NCI-H187 treated with DMSO at 0.1 percent for 48 hours (cell line): ENCODE measurements at places on chromosomes 7 and 10.

GRCh38 chr7:106870983-106871410, 5.9 kb downstream of the PIK3CG start:
- DNase-seq: no peak

DNA sequence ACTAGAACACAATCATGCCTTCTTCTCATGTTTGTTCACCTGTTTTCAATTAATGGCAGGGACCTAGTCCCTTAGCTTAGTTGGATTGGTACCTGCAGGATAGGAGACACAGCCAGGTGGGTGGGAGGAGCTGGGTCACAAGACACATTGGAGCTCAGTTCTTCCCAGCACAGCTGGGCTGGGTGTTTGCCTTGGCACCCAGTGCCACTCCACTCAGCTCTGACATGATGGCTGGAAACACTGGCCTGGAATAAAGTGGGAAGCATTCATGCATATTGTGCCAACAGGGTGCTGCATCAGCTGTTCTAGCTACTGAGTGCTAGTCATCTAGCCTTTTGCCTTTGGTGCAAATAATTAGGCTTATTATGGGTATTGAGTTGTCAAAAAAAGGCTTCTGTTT, 226.1 kb downstream of the PTEN start:
- no peak for DNase-seq

GRCh38 chr7:100010901-100011300, 4.5 kb upstream of the ZKSCAN1 start:
- no peak for DNase-seq

- no peak for DNase-seq
Measured at GRCh38 chr10:35640474-35640873, 1.6 kb downstream of the FZD8 start.

DNA sequence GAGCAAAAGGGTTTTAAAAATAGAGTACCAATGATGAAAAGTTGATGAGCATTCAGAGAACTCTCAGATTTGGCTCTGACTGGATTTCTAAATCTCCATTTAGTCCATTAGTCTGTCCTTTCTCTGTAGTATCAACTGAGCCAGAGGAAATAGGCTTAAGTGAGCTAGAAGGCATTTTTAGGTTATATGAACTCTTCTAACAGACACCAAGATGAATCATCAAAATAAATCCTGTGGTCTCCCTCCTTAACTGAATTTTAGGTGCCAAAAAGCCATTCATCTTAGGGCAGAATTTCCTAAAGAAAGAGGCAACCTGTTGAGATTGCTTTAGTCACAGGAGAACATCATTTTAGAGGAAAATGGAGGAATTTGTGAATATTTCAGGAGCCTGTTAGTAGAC, 305.1 kb downstream of the AUTS2 start:
- DNase-seq: no peak

DNA sequence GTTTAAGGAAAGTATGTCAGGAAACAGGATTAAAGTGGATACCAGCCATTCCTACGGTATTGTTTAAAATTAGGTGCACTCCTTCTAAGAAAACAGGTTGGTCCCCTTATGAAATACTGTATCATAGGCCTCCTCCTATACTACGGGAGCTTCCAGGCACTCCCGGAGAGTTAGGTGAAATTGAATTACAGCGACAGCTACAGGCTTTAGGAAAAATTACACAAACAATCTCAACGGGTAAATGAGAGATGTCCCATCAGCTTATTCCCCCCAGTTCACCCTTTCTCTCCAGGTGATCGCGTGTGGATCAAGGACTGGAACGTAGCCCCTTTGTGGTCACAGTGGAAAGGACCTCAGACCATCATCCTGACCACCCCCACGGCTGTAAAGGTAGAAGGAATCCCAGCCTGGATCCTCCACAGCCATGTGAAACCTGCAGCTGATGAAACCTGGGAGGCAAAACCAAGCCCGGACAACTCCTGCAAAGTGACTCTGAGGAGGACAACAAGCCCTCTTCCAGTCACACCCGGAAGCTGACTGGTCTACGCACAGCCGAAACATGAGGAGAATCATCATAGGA, 25.1 kb upstream of the GHITM start:
- no peak for DNase-seq

- no peak for DNase-seq
Measured at GRCh38 chr10:79404231-79404609, 41.2 kb downstream of the ZCCHC24 start.

DNA sequence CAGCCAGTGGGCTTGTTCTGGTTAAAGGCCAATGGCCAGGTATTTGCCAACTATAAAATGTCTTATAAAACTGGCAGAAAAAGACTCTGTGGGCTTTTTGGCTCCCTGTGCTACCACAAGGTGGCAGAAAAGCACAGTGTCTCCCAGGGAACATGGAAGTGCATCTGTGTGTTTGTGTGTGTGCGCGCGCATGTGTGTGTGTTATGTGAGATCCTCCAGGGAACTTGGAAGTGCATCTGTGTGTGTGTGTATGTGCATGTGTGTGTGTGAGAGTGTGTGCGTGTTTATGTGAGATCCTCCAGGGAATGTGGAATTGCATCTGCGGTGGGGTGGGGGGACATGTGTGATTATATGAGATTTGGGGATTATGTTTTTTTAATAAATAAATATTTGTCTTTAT, 30.2 kb upstream of the ABI1 start:
- DNase-seq: no peak

- no peak for DNase-seq
Measured at GRCh38 chr7:38317515-38317914, 44.1 kb upstream of the TARP start.

DNA sequence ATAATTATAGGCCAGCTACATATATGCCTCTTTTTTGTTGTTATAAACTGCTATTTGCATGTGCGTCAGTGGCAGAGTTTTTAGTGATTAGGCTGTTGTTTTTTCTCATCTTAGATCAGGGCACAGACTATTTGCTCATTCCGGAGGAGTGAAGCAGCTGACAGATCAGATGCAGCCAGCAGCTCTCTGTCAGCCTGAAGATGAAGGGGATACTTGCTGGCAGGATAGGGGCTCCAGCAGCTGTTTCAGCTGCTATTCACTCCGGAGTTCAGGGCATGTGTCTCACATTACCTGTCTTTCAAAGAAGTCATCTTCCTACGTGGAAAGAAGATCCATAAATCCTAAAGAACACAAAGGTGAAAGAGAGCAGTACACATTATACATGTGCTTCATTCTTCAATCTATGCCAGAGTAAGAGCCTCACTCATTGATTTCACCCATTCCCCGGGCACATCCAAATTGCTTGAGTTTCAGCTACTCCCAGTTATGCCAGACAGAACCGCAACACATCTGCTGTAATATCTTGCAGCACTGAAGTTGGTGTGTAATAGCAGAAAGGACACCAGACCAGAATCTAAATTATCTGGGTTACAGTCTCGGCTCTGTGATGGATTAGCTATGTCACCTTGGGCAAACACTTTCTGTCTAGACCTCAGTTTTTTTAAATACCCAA, 182.8 kb upstream of the CHRM2 start:
- DNase-seq: no peak

- DNase-seq: no peak
Measured at GRCh38 chr7:148403466-148403993, 187.0 kb upstream of the C7orf33 start.

DNA sequence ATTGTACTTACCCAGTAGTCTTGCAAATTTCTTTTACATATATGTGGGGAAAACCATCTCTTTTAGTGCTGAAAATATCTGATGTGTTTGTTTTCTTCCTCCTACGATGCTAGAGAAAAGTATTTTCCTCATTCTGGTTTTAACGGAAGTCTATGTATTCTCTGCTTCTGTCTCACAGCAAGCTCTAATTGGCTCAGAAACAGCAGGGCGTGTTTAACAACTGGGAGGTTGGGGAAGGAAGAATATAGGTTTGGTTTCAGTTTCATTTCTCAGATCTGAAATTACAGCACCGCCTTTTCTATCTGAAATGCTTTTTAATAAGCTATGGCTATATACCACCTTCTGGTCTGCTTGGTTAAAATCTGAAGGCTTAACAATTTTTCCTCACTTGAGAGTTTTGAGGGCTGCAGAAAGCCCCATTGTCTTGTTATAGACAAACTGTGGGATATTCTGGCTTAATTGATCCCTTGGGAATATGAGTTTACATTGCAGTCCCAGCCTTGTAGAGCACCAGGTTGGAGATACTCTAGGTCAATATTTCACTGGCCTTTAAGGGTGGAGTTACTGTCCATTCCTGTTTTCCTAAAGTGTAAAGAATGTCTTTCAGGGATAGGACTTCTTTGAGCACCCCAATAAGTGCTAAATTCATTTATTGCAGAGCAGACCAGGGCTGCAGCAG, at the start of gene SAMD9:
Gene SAMD9, minus strand, starts transcription at position 128 of the 679 bp plus-strand sequence. CDS start 11,882 bp downstream, outside the sequence.
- peak; percentile 71 for DNase-seq

- DNase-seq: no peak
Measured at GRCh38 chr7:135374736-135375135, 135.2 kb downstream of the CNOT4 start.

GRCh38 chr10:6221971-6222751, 19.4 kb downstream of the PFKFB3 start:
- DNase-seq: no peak

GRCh38 chr7:102287981-102288278, 1.3 kb downstream of the SH2B2 start:
- DNase-seq: no peak

DNA sequence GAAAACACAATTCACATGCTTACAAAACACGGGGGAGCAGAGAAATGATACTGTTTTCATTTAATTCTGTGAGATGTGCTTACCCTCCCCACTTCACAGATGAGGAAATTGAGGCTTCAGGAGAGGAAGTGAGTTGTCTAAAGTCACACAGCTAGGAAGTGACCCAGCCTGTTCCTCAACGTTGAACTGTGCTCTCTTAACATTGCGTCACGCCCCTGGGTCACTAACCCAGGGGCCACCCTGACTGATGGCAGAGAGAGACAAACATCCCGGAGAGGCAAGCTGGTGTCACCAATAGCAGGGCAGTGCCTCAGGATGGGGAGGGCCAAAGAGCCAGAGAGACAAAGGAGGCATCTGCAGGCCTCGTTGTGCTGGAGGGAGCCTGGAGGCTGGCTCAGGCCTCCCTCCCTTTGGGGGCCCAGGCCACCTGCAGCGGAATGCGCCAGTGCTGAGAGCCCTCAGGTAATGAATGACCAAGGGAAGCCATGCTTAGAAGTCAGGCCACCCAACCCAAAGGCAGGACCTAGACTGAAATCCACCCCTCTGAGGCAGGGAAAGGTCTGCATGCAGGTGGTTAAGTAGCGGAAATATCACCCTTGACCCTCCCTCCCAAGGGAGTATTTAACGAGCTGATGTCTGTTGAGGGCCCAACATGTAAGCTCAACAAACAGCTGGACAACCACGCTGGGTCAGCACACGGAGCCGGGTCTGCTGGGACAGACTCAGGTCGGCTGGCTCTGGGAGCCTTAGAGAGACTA, 81.3 kb downstream of the C10orf105 start:
- no peak for DNase-seq

GRCh38 chr7:30930621-30931020, 19.0 kb downstream of the AQP1 start:
- no peak for DNase-seq

GRCh38 chr7:149166630-149167352, 19.5 kb downstream of the ZNF398 start:
- DNase-seq: no peak

DNA sequence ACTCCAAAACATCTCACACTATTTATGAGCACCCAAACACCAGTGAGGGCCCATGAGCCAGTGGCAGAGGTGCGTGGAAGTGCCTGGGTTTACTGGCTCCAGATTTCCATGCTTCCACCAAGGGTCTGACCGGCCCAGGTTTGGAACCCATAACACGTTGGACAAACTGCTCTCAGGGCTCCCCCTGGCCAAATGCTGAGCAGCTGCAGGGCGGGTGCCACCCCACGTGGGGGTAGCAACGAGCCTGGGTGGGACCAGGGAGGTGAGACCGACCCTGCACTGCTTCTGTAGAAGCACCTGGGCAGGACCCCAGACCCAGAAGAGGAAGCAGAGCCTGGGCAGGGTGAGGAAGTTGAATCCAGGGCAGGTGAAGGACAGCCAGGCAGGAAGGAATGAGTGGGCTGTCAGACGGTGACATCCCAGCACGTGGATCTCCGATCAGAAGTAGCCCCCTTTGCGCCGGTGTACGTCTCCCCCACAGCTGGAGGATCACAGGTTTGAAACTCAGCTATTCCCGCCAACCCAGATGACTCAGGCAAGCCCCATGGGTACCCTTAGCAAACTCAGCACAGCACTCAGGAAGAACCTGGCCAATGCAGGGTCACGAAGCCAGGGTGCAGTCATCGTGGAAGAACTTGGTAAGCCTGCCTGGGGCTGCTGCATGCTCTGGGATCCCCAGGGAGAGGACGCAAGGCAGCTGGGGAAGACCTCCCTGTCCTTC, 100.4 kb upstream of the DDC start:
- DNase-seq: no peak

DNA sequence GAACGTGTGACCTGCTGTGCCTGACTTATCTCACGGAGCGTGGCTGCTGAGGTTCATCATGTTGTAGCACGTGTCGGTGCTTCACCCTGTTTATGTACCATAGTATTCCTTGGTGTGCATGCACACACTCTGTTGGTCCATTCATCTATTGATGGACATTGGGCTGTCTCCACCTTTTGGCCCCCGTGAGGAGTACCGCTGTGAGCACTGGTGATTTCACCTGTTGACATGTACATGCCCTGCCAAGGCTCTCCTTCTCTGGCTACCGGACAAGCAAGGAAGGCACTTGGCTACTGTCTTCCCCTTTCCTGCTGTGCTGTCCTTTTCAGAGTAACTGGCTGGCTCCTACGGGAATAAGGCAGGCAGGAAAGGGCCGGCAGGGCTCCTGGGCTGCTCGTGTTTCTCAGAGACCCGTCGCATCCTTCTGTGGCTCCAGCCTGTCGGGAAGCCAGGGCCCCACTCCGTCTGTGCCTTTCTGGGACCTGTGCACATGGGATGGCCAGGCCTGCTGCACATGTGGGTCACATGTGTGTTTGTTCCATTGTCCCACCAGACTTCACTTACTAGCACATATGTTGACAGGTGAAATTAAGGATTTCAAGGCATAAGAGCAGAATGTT, 17.8 kb upstream of the TBRG4 start:
- DNase-seq: no peak

GRCh38 chr7:84202855-84203254, 8.3 kb upstream of the SEMA3A start:
- no peak for DNase-seq

- no peak for DNase-seq
Measured at GRCh38 chr7:79060498-79060897, 393.0 kb downstream of the MAGI2 start.

DNA sequence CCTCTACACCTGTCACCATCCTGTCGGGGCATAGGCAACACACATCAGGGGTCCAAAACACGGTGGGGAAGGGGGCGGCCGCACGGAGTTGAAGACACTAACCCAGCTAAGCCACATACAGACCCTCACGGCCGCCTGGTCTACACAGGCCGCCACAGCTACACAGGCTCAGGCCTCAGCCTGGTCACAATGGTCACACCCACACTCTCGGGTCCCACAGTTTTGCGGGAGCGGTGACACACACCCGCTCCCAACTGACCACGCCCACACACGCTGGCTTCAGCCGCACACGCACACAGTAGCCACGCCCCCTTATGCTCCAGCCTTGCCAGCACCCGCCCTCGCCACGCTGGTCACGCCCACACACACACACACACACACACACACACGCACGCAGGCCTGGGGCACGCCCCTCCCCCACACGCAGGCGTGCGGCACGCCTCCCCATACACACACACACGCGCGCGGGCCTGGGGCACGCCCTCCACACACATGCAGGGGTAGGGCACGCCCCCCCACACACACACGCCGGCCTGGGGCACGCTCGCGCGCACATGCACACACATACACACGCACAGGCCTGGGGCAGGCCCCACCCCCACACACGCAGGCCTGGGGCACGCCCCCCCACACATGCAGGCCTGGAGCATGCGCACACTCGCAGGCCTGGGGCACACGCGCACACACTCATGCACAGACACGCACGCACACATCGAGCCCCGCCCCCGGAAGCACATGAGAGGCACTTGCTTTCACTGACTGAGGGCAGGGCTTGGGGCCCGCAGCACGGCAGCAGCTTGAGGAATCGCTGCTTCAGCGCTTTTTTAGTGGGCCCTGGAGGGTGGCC, 12.3 kb upstream of the OGA start:
- DNase-seq: peak; percentile 52
